ENCODE measurements at places on chromosomes 4 and X. TPM values are rescaled to one million over a fixed set of nuclear protein-coding genes. Genes with fewer than 3 reads are reported as not detected.

VCX3A gene
- polyA plus RNA-seq: 0.10 TPM

DNA sequence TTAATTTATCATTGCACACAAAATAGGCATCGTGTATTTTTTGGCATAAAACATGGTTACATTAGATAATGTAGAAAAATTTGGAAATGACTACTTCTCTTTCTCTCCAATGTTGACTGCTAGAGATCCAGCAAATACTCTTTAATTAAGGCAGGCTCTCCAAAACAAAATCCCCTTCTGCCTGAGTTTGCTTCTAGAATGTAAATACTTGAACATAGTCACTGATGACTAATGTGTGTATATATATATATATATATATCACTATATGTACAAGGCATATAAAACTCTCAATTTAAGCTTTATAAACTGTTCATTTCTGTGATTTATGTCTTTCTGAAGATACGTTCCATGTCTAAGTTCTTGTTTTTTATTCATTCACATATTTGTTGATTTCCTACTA lies 67.2 kb upstream of the CAMK2D start:
- H3K27ac ChIP-seq: no peak overlapping the region
- DNase-seq: no peak
- no peaks in the 10 kb centered on the region for H3K27me3 ChIP-seq
- H3K4me3 ChIP-seq: no peak overlapping the region
- no peaks in the 10 kb centered on the region for H3K36me3 ChIP-seq
- no peaks in the 10 kb centered on the region for H3K4me1 ChIP-seq

GRCh38 chrX:124194901-124195300 lies 137.6 kb upstream of the TEX13D start:
- no peaks in the 10 kb centered on the region for H3K27me3 ChIP-seq
- no peaks in the 10 kb centered on the region for H3K4me1 ChIP-seq
- no peaks in the 10 kb centered on the region for H3K36me3 ChIP-seq
- no peak overlapping the region for H3K27ac ChIP-seq
- DNase-seq: no peak

DNA sequence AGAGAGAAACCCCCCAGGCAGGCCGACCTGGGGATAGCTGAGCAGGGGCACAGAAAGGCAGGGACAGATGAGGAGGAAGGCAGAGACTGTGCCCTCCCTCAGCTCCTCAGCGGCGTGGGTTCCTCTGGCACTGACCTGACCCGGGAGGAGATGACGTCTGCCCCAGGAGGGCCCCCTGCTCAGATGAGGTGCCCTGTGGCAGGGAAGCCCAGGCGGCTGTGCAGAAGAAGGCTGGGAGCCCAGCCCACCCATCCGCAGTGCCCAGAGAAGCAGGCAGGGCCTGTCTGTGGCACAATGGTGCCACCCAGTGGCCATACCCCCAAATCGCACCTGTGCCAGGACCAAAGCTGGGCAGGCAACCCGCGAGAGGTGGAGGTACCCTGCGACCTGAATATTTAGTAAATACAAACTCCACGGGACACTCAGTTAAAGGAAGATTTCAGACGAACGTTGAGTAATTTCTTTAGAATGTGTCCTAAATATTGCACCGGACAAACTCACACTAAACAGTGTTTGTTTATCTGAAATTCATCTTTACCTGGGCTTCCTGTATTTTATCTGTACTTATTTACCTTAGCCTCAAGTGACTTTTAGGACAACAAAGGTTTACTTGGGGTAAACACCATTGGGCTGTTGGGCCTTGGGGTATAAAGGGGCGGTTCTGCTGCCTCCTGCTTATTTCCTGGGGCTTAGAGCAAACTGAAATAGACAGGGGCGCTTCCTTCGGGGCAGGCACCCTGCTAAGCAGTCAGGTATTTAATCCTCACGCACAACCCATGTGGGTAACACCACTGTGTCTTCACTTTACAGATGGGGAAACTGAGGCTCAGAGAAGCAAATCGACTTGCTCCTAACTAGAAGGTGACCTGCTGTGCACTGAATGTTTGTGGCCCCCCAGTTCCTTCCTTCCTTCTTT lies 46.5 kb upstream of the HMX1 start:
- H3K27me3 ChIP-seq: no peaks in the 10 kb centered on the region
- peak; percentile 40 for DNase-seq
- no peaks in the 10 kb centered on the region for H3K36me3 ChIP-seq
- H3K27ac ChIP-seq: no peak overlapping the region
- H3K4me3 ChIP-seq: no peak overlapping the region

DNA sequence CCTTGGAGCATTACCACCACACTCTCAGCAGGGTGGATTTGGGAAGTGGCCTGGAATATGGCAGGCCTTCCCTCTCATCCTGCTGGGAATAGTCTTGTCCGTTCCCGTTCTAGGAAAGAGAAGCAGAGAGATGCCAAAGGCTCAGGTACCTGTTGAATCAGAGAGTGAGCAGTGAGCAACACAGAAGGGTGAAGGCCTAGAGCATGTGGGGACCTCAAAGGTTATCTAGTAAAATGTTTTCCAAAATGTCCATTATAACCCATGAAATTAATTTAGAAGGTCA lies 30.8 kb downstream of the SLC16A2 start:
- no peaks in the 10 kb centered on the region for H3K4me1 ChIP-seq
- no peak for DNase-seq
- no peak overlapping the region for H3K27ac ChIP-seq
- no peaks in the 10 kb centered on the region for H3K27me3 ChIP-seq

- no peaks in the 10 kb centered on the region for H3K4me1 ChIP-seq
- DNase-seq: no peak
- no peak overlapping the region for H3K4me3 ChIP-seq
- peak overlapping the region; percentile 31 for H3K27ac ChIP-seq
These were observed 29.1 kb downstream of the FHL1 start for GRCh38 chrX:136176399-136176825.

DNA sequence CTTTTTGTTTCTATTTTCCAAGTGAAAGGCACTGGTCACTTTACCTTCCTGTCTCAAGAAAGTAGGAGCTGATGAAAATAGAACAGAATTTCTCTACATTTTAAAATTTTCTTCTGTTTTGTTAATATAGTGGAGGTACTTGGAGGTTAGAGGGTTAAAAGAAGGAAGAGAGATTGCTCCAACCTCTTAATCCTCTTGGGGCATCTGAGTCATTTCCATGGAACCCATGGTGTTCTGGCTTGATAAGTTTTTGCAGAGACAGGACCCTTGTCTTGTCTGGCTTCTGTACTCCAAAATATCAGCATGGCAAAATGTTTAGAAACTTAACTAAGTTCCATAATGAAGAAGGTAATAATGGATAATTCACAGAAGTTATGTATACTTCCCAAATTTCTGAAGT lies 727.2 kb downstream of the C4orf33 start:
- DNase-seq: no peak
- H3K27ac ChIP-seq: no peak overlapping the region
- H3K27me3 ChIP-seq: no peaks in the 10 kb centered on the region

DNA sequence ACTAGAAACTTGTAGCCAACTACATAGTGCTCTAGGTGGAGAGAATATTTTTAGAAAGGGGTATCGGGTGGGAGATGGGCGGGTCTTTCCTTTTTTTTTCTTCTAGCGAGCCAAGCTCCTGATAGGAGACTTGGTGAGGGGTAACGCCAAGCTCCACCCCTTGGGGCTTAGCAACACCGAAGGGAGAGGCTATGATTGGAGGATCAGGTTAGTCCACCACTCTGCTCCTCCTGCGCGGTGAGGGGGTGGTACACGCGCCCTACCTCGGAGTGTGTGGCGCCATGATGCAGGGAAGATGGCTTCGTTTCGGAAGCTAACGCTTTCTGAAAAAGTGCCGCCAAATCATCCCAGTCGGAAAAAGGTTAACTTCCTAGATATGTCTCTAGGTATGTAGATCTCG lies at the start of gene LUZP4:
Gene LUZP4 (plus strand): TSS at position 251 of the 400 bp plus-strand sequence. CDS start 45 bp downstream, at position 296.
- no peak for DNase-seq
- no peaks in the 10 kb centered on the region for H3K36me3 ChIP-seq
- H3K4me1 ChIP-seq: no peaks in the 10 kb centered on the region
- H3K27ac ChIP-seq: no peak within 1 kb of the TSS
- no peak within 1 kb of the TSS for H3K4me3 ChIP-seq

DNA sequence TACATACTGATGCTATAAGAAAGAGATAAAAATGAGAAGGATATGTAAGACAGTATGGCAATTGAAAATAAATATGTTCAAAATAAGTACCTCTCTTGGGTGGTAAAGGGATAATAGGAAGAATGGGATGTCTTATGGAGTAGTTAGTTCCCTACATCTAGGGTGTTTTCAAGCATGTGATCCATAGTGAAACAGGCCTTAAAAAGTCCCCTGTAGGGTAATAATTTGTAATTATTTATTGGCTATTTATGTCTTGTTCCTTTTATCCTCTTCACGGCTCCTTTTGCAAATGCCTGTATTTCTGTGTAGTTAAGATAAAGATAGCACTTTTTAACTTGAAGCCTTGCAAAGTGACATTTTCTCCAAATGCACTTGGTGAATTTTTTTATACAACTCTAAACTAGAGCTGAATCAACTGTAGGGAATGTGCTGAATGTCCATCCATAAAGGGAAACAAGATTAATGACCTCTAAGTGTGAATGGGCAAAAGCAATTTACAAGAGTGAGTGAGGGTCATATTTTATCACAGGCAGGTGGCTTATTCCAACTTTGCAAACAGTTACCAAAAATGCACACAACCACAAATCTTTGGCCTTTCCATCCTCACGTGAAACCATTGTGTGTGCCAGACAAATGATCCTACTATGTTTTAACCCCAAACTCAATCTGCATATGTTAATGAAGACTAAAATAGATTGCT lies 299.0 kb downstream of the KCNIP4 start:
- no peak overlapping the region for H3K4me3 ChIP-seq
- no peaks in the 10 kb centered on the region for H3K36me3 ChIP-seq
- no peaks in the 10 kb centered on the region for H3K27me3 ChIP-seq
- H3K4me1 ChIP-seq: no peaks in the 10 kb centered on the region

DNA sequence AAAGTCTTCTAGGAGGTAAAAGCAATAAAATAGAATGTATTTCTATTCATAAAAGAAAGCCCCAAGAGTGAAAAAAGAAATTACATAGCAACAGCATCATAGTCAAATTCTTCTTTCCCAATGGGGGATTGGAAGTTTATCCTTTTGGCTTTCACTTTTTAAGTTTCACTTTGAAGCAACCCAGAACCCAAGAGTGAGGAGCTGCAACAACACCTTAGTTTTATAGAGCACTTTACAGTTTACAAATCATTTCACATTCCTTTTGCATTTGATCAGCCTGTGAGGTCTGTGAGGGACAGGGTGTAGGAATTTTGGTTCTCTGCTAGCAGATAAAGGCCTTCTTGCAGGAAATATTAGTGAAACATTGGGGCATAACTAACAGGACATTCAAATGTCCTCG lies 112.0 kb upstream of the NDP start:
- no peak overlapping the region for H3K4me3 ChIP-seq
- no peak overlapping the region for H3K27ac ChIP-seq
- H3K27me3 ChIP-seq: no peaks in the 10 kb centered on the region

- no peak overlapping the region for H3K4me3 ChIP-seq
- H3K36me3 ChIP-seq: no peaks in the 10 kb centered on the region
- H3K27me3 ChIP-seq: no peaks in the 10 kb centered on the region
- no peaks in the 10 kb centered on the region for H3K4me1 ChIP-seq
- no peak overlapping the region for H3K27ac ChIP-seq
These were observed 32.3 kb downstream of the ETNPPL start for GRCh38 chr4:108730579-108730978.

- no peaks in the 10 kb centered on the region for H3K4me1 ChIP-seq
- DNase-seq: no peak
- H3K4me3 ChIP-seq: no peak overlapping the region
- H3K36me3 ChIP-seq: no peaks in the 10 kb centered on the region
- H3K27ac ChIP-seq: no peak overlapping the region
These were observed 21.0 kb downstream of the PLS3 start for GRCh38 chrX:115581759-115582615.

DNA sequence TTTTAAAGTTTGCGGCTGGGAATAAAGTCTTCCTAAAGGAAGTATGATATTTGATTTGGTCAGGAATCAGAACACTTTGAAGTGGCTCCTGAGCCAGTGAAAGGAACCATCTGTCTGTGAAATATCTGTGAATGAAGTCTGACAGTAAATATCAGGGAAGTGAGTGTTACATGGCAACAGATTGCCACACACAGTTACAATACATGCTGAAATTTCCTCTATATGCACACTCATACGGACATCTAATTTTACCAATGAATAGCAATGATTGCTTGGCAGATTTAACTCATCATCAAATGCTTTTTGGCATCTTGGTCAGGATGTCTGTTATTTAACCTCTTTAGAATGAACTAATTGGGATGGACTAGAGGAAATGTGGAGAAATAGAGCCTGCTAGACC lies 1023.8 kb downstream of the FAT4 start:
- H3K36me3 ChIP-seq: no peaks in the 10 kb centered on the region
- DNase-seq: no peak
- H3K27ac ChIP-seq: no peak overlapping the region

- DNase-seq: no peak
- H3K27ac ChIP-seq: no peak overlapping the region
- no peaks in the 10 kb centered on the region for H3K36me3 ChIP-seq
- peaks cover 3% of the 10 kb centered on the region for H3K4me1 ChIP-seq
- H3K4me3 ChIP-seq: no peak overlapping the region
- no peaks in the 10 kb centered on the region for H3K27me3 ChIP-seq
These were observed 6.9 kb downstream of the KLHL8 start for GRCh38 chr4:87213421-87214075.
